Endothelial cell (in vitro differentiated cells): ENCODE measurements at places on chromosomes 3 and 15.

GRCh38 chr15:57503911-57504598, 87.6 kb upstream of the MYZAP start:
- no peak for DNase-seq

- DNase-seq = peak; percentile 36
These were observed 1.0 kb downstream of the C3orf80 start for GRCh38 chr3:160226026-160226907.

DNA sequence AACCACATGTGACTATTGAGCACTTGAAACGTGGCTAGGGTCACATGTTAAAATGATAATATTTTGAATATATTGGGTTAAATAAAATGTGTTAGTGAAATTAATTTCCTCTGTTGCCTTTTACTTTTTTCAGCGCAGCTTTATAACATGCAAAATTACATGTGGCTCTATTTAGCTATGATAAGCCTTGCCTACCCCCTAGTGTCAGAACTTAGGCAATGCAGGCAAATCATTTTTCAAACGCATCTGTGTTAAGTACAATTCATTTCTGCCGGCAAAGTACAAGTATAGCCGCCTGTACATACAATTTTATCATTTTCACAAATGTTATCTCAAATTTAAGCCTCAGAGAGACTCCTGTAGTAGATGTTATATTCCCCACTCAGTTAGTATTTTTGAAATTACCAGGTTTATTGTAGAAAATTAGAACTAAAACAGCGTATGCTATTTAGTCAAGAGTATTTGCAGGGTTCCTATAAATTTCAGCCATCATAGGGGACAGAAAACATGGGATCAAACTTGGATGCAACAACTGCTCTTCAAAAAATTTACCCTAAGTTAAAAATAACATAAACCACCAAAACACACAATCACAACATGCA, 56.1 kb downstream of the TAFA4 start:
- DNase-seq = peak; percentile 36

- no peak for DNase-seq
These were observed 29.2 kb upstream of the CYP11A1 start for GRCh38 chr15:74396445-74397238.
